RCC 7860 (cell line): ENCODE measurements at places on chromosomes 4 and X.

GRCh38 chr4:81606166-81606565 is 134.5 kb upstream of the RASGEF1B start:
- no peak for DNase-seq

- DNase-seq, result no peak
Observed at GRCh38 chr4:102404431-102404969, 59.2 kb upstream of the SLC39A8 start.

DNA sequence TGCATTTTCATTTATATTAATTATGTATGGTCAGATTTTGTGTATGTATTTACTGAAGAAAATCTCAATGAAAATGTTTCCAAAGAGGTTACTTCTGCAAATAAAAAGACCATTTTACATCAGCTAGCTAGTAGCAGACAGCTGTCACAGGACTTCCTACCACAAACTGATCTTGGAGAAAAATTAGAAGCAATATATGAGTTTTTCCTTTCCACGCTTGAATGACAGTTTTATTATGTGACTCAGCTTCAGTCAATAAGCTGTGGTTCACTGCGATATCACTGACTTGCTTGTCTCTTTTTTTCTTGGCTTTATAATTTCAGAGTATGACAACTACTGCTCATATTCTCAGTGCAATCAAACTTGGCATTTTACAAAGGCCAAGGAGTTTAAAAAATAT is 787.4 kb upstream of the GALNTL6 start:
- peak; percentile 3 for DNase-seq

GRCh38 chr4:2046031-2046961 is 12.8 kb upstream of the NAT8L start:
- DNase-seq, result no peak
